ACHN (cell line): ENCODE measurements at places on chromosomes 12 and 14.

DNA sequence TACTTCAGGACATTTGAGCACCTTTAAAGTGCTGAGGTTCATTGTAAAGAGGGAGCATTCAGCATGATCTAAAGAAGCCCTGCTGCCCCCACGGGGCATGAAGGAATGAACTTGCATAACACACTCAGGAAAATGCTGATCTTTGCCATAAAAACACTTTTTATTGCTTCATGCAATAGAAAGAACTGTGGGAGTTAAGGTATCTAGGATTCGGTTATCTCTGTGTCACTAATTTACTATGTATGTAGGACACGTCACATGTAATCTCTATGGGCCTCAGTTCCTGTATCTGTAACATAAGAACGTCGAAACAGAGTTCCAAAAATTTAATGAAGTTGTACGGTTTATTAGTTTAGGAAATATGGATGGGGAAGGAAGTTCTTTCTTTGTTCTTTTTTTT lies 33.0 kb downstream of the BTBD7 start:
- DNase-seq, result no peak

DNA sequence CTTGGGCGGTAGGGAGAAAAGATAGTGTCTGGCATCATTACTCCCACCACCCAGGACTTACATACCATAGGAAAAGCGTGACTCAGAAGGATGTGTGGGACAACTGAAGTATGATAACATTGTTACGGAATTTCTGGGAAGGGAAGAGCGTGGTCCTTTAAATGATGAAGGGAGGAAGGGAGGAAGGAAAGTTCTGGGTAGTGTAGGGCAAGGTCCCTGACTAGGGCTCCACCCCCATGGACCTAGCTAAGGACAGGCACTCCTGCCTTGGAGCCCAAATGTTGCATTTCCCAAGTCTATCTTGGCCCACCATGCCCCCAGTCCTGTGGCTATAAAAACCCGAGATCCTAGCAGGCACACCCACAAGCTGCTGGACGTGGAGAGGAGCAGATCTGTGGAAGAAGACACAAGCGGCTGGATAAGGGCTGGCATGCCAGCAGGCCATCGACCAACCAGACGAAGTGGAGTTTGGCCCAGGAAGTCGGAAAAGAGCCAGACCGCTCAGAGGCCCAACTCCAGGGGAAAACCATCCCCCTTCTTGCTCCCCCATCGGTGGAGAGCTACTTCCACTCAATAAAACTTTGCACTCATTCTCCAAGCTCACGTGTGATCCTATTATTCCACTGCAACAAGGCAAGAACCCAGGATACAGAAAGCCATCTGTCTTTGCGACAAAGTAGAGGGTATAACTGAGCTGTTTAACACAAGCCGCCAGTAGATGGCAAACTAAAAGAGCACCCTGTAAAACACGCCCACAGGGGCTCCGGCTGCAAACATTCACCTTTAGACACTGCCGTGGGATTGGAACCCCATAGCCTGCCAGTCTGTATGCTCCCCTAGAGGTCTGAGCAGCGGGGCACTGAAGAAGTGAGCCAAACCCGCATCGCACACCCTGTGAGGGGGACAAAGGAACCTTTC lies 23.0 kb upstream of the RAB21 start:
- DNase-seq, result no peak

- no peak for DNase-seq
Observed at GRCh38 chr12:19867151-19867550, 427.9 kb downstream of the AEBP2 start.

GRCh38 chr12:39623919-39624318 lies 4.3 kb upstream of the ABCD2 start:
- DNase-seq, result no peak

- DNase-seq, result no peak
Observed at GRCh38 chr14:76639606-76640229, 121.5 kb upstream of the VASH1 start.

DNA sequence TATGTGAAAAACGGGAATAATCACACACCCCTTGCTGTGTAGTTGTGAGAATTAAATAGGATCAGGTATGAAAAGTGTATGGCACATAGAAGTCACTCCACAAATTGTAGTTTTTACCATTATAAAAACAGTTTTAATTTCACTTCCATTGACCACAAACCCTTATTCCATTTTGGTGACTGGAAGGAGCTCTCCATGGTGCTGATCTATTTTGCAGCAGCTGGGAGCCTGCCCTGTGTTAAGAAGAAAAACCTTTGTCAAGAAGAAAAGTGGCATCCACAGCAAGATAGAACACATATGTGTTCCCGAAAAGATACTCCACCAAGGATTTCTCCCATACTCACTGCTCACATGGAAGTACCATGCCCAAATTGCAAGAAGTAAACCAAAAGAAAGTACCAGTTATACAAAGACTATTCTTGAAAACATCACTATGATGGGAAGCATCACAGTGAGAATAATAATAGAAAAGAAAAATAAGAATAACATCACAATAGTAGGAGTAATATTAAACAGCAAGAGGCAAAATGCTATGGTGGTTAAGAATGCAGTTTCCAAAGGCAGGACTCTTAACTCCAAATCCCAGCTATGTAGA lies 58.7 kb downstream of the TUNAR start:
- peak; percentile 37 for DNase-seq

DNA sequence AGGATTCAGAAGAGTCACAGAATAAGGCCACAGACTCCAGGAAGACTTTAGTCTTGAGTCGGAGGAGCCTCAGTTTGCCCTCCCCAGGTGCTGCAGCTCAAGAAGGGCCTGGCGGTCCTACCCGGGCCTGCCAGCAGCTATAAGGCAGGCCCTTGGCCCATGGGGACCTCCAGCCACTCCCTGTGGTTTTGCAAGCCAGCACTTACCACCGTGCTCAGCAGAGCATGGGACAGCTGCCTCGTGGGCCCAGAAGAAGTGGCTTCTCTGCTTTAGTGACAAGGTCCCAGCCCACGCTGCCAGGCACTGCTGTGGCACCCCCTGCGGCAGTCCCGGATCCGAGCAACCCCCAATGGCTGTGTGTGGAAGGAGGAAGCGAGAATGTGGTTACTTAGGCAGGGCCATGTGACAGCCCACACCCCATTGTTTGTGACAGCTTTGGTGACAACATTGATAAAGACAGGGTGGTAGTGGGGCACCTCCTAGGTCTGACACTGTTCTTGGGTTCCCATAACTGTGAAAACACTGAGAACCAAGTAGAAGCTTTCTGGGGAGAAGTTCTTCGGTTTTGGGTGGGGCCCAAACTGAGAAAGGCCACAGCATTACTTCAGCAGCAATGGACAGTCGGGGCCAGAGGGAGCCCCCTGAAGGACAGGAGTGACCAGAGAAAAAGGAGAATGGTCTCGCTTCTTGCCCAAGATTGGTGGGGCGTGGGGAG lies at the start of gene SELPLG:
TSS of gene SELPLG (minus strand) at position 361 of the 715 bp plus-strand sequence. CDS start 9,587 bp downstream, outside the sequence.
- no peak for DNase-seq

DNA sequence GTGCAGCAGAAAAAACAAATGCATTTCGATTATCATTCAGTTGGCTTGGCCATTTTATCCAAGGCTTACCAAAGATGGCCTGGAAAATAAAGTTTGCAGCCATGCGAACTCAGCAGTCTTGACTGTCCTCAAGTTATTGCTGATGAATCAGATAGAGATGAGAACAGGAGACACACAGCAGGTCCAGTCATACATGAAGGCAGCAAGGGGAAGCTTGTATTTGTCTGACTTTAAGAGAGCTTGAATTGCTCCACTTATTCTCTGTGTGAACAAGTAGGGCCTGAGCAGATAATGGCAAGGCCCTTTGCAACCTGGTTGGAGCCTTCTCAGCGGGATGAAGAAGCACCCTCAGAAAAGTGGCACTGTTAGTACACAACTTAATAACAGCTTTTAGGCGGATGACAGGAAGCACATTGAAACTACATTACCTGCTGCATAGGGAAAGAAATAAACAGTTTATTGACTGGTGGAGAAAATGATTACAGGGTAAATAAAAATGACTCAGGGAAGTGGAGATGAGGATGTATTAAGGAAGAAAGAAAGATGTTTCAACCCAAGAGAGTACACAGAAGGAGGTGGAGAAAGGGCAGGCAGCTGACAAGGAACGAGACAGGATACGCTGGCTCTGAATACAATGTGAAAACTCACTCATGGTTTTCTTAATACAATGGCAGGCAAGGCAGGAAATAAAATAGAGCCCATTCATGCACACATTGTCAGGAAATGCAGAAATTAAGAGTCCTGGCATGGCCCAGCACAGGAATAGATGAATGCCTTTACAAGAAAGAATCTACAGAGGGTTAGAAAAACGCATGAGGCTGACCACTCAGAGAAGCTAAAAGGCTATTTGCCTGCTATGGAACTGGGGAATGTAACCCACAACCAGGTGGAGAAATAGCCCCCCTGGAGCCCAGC lies 128.4 kb downstream of the GALC start:
- DNase-seq, result no peak

DNA sequence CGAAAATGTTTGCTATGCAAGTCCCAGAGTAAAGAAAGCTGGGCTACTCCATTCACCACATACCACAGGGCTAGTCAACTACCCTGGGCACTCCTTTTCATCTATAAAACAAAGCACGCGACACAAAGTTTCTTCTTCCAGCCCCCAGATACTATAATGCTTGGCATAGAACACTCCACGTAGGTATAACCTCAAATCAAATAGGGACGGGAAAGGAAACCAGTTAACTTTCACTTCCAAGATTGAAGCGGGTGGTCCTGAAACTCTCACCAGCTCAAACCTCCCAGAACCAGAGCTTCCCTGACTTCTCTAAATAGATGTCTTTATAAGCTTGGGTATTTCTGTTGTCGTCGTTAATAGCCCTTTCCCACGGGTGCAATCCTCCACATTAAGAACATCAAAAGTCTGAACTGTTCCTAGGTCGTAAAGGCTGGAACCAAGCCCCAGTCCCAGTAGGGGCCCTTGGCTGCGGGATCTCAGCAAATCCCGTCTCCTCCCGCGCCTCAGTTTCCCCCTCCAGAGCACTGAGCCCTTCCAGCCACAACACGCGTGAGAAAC lies 647 bp downstream of the LGMN start:
- DNase-seq, result peak; percentile 28

DNA sequence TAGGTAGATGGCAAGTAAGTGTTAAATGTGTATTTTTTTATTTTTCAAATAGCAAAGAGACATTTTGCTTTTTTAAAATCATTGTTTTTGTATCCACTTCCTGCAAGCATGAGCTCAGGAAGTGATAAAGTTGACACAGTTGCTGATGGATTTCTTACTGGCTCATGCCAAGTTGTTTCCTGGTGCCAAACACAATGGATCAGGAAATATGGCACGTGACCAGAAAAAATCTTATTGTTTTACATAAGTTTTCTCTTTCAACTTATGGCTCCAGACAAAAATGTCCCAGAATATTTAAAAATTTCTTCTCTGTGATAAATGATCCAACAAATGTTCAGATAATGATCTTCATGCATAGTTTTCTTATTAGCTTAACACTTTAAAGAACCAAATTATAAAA lies 1279.1 kb upstream of the FLRT2 start:
- DNase-seq, result no peak

DNA sequence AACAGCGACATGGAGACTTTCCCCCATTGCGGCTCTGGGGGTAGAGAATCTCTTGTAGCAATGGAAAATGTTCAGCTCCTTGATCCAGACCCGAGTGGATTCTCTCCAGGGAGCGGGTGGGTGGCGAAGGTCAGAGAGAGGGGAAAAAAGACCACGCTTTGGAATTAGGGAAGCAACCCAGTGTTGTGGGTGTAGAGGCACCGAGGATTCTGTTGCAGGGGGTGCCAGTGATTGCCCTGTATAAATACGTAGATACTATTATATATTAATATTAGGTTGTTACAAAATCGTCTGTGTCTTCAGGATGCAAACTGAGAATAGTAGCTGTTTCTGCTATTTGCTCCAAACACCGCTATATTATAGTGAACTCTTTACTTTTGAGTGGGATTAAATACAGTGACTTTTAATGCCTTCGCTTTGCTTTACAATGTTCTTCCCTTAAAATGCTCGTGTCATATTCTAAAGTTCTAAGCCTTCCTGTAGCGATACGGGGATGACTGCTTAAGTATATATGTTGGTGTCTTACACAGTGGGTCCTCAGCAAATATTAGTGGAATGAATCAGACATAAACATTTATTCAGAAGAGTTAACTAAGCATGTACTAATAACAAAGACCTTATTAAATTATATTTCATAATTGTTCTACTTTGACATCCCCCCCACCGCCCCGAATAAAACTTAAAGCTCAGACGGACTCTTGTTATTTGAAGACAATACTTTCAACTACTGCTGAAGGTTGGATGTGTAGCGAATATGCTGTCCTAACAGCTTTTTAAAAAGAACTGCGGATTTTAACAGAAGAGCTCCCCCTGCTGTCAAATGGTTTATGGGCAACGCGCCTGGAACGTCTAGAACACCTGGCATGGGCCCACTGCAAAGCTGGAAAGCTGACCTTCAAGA lies 136.4 kb upstream of the KRAS start:
- peak; percentile 95 for DNase-seq

- DNase-seq, result no peak
Observed at GRCh38 chr12:67512061-67512460, 136.5 kb upstream of the DYRK2 start.

- DNase-seq, result no peak
Observed at GRCh38 chr12:91687052-91688017, 458.3 kb downstream of the BTG1 start.

GRCh38 chr14:88551980-88552431 lies 2.8 kb downstream of the PTPN21 start:
- DNase-seq, result no peak

DNA sequence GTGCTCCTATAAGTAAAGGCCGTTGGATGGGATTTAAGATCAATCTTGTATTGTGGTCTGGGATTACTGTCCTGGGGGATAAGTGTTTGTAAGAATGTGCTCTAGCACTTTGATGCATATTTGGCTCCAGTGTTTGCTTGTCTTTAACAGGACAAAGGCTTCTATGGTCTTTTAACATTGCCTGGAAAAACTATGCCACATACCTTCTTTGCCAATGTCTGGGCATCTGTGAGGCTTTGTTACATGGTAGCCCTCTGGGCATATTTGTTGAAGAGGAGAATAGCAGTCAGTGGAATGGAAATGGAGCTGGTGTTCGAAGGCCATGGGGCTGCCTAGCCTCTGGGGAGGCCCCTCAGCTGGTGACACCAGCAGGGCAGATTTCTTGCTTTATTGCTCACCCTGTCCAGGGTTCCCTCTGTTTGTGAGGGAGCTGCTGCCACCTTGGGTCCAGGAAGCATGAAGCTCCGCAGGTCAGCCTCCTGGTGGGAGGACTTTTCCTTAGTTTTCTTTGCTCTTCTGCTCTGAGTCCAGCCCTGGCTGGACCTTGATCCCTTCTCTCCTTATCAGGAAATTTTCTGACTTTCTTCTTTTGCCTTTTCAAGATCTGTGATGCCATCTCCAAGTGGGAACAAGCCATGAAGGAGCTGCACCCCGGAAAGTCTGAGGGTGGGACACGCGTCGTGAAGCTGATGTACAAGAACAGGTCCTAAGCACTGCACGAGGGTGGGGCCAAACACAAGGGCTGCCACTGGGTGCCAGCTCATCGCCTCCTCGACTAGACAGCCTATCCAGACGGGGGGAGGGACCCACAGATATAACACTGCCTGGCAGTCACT lies 19.5 kb downstream of the PIGH start:
- DNase-seq, result no peak

- no peak for DNase-seq
Observed at GRCh38 chr12:42365486-42365885, 39.5 kb downstream of the PPHLN1 start.

DNA sequence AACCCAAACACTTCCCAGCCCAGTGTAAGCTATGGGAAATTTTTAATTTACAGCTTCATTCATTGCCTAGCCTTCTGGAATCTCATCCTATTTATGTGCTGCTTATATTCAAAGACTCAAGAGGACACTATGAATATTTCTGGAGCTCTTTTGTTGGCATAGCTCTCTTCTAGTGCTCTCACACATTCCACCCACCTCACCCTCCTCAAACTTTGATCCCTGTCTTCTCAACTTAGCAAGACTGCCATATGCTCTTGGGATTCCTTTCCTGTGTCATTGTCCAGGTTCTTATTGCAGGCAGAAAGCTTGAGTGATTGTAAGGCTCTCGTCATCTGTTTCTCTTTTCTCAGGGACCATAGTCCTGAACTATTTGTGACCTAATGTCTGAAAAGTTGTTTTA lies 18.0 kb upstream of the NKX2-1 start:
- no peak for DNase-seq
